LNCaP clone FGC (cell line): ENCODE measurements at places on chromosomes 2 and 18.

GRCh38 chr18:50607378-50607926 lies 47.6 kb downstream of the MAPK4 start:
- no peak for DNase-seq

DNA sequence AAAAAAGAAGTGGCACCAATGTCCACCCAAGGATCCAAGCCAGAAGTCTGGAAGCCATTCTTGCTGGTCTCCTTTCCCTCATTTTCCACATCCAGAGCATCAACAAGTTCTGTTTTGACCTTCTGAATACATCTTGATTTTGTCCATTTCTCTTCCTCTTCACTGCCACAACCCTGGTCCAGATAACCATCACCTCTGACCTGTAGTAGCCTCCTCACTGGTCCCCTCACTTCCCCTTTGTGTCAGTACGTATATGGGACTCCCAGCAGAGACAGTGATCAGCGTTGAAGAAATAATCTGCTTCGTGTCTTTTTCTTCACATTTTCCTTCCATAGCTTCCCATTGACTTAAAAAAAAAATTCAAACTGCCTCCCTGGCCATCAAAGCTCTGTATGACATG lies 109.3 kb upstream of the SP5 start:
- no peak for DNase-seq

DNA sequence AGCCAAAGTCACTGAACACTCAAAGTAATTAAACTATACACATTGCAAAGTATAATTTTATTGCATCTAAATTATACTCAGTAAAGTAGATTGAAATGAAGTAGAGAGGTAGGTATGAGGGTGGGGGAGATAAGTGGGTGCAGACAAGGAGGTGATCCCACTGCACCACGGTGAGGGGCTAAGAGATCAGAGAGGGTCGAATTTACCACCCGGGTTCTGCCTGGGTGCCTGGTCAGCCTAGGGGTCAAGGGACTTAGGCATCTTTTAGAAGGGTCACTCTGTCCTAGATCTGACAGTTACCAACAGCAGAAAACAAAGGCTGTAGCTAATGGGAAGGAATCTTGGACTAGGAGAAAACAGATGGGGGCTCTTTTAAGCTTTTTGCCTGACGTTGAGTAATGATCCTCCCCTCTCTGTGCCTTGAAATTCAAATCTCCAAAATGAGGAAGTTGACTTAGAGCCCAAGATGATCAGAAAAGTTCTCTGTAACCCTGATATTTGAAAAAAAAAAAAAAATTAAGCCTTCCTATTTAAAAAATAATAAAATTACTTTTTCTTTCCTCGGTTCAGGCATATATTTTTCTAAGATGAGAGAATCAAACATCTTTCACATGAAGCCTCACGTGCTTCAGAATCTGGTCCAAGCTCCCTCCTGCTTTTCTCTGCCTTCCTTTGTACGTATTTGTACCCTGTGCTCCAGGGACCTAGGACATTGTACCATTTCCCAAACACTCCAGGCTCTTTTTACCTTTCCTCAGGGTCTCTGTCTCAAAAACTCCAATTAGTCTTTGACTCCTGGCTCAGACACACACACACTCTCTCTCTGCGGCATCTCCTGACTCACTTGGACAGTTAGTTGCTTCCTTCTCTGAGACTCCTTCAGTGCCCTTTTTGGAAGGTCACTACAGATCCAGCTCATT lies 353.9 kb downstream of the CYRIA start:
- DNase-seq, result no peak

DNA sequence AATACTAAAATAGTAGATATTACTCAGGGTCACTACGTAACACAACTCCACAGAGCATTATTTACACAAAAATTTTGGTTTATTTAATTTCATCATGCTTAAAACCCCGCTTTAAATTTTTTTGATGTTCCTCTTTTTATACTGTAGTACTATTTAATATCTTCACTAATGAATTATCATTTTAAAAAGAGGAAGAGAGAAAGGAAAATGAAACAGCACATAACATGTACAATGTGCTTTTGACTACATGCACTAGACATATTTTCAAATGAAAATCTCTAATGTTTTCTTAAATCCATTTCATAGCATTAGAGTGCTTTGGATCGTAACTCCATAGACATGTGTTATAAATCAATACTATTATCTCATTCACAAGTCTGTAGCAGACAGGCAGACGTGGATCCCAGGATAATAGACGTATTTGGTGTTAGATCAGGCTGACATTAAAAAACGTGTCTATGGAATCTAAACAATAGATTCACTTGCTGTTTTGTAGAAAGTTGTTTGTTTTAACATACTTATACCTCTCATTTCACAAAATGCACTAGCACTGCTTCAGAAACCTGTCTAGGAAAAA lies 897.0 kb downstream of the CPS1 start:
- no peak for DNase-seq

DNA sequence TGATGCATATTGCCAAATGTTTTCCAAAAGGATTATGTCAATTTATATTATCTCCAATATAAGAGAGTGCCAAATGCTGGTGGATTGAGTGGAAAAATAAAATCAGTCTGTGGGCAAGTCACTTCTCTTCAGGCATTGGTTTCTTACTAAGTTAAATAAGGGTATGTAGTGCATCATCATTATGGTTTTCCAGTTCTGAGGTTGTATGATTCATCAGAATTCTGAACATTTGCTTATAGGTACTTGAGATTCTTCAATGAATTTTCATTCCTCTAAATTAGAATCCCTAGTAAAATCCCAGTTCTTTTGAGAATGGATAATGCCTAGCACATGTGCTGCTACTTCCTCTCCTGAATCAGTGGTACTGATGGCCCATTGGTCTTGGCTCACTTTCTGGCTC lies 188.9 kb upstream of the OSR1 start:
- no peak for DNase-seq

- DNase-seq, result no peak
Measured at GRCh38 chr18:44701227-44701626, 20.5 kb downstream of the SETBP1 start.

GRCh38 chr2:55862673-55863390 lies 60.8 kb downstream of the EFEMP1 start:
- DNase-seq, result no peak

GRCh38 chr2:54081574-54081973 lies 33.8 kb upstream of the ACYP2 start:
- DNase-seq, result no peak

DNA sequence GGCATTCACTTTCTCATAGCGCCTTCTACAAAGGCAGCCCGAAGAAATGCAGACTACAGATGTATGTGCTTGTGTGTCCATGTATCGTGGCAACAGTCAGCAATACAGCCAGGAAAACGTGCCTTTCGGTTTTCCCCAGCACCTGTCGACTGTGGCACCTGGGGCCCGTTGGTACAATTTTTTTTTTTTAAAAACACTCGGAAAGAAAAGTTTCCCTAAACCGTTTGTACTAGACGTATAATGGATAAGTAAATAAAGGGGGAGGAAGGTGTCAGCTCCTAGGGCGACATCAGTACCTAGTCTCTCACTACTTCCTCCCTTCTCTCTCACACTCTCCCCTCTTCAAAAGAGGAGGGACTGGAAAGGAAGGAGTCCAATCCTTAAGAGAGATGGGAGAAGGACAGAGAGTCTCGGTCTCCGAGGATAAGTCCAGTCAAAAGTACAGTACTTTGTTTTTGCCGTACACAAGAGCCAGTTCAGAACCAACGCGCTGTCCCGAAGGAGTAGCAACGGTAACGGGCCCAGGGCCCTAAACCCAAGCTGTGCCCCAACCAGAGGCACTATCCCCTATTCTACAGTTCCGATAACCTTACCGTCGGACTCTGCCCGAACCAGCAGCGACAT lies 759 bp downstream of the PPP4R3B start:
- no peak for DNase-seq

DNA sequence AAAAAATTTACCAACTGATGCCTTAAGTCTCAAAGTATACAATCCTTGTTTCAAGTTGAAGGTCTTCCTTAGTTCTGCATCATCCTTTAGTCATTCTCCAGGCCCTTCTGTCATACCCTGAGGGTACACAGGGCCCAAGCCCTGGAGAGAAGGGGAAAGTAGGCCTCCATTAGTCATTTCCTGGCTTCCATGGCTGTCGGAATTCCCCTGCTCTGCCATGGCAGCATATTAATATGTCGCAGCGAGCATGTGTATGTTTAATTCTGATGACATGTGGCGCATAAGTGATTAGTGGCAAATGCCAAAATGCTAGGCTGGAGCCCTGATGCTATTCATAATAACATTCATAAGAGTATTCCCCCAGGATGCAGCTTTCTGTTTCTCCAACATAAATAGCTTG lies 22.1 kb downstream of the GPR39 start:
- no peak for DNase-seq

DNA sequence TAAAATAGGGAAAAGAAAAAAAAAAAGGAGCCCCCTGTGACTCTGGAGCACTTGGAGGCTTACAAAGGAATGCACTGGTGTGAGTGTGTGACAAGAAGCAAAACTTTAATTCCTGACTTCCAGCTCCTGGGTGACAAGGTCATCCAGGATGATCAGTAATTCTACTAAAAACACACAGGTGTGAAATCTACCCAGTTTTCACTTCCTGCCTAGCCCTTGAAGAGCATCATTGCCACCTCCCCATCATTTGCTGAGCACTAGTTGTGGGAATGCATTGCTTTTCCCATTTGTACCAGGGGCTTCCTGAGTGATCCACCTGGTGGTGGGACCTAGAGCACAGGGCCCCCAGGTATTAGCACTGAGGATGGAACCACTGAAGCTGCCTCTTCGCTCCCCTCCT lies 139.7 kb upstream of the RIOK3 start:
- no peak for DNase-seq

DNA sequence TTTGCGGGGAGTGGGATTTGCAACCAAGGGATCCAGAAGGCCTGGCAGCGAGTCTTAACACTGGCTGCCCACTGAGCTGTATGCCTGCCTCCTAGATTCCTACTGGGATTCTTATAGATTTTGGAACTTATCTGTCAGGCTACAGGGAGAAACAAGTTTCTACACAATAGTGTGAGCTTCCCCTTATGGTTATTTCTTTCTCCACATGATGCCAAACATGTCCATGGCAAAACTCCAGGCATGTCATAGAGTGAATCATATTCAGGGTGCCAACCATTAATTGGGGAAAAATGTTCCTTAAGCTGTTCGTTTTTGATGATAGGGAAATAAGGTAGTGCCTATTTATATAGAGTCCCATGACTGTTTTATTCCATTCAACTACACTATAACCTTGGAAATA lies 1185.2 kb upstream of the CELF4 start:
- no peak for DNase-seq

- no peak for DNase-seq
Measured at GRCh38 chr2:138280999-138281695, 220.4 kb upstream of the SPOPL start.

- DNase-seq, result no peak
Measured at GRCh38 chr2:101267671-101268656, 15.3 kb downstream of the CNOT11 start.

- no peak for DNase-seq
Measured at GRCh38 chr2:10249798-10250197, 52.9 kb upstream of the HPCAL1 start.

DNA sequence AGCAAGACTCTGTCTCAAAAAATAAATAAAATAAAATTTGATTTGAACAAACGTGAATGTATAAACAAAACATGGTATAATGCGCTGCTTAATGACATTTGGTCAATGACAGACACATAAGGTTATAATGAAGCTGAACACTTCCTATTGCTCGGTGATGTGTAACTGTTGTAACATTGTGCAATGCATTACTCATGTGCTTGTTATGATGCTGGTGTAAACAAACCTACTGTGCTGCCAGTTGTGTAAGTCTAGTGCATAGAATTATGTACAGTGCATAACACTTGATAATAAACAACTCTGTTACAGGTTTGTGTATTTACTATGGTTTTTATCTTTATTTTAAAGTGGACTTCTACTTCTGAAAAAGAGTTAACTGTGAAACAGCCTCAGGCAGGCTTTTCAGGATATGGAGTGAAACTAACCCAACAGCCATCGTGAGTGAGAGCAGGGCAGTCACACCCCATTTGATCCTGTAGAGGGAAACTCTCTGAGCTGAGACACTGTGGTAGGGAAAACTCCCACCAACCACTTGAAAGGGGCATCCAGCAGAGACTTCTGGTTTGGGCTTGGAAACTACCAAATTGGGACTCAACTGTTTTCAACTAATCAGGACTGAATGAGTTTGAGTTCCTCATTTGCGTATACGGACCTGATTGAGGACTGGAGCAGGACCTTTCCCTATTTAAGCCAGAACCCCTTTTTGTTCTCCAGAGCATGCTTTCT lies 8.7 kb upstream of the RPRD1A start:
- DNase-seq, result no peak

GRCh38 chr2:21841341-21841740 lies 717.6 kb downstream of the TDRD15 start:
- DNase-seq, result no peak

- DNase-seq, result no peak
Measured at GRCh38 chr18:8469544-8470130, 139.6 kb upstream of the RAB12 start.

- DNase-seq, result no peak
Measured at GRCh38 chr2:23283-23682, 23.0 kb downstream of the FAM110C start.

DNA sequence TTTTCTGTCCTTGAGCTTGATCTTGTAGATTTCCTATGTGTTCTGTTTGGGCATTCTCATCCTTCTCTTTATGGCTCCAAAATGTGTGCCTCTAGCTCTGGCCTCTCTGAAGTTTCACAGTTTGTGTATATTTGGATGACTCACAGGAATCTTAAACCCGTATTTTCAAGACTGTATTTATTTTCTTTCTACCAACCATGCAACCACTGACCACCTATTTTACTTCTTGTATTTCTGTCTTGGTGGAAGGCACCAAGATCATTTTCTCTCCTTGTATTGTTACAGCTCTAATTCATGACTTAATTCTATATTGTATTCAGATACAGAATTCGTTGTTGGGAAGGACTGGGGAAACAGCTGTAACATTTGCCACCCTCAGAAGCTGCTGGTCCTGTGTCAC lies 39.5 kb downstream of the ACSL3 start:
- no peak for DNase-seq

DNA sequence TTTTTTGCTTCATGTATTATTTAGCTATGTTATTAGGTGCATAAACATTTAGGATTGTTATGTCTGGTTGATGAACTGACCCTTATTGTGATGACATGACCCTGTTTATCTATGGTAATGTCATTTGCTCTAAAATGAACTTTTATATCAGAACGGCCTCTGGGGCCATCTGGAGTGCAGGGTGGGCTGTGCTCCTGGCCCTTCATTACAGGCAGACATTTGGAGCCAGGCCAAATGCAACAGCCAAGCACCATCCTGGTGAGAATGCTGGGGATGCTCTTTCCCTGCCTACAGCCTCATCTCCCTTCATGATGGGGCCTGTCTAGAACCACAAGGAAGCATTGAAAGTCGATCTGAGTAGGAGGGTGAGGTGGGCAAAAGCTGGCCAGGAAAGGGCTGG lies 38.0 kb downstream of the HJURP start:
- DNase-seq, result no peak
